ENCODE measurements at places on chromosomes 7 and 10. TPM values are rescaled to one million over a fixed set of nuclear protein-coding genes. Genes with fewer than 3 reads are reported as not detected.
A peak's percentile ranks its signal among the peaks of the same experiment; 100 is the strongest.

Gene FAM237B
- not detected for total RNA-seq

Gene DOCK1
- total RNA-seq, result 46.4 TPM

DNA sequence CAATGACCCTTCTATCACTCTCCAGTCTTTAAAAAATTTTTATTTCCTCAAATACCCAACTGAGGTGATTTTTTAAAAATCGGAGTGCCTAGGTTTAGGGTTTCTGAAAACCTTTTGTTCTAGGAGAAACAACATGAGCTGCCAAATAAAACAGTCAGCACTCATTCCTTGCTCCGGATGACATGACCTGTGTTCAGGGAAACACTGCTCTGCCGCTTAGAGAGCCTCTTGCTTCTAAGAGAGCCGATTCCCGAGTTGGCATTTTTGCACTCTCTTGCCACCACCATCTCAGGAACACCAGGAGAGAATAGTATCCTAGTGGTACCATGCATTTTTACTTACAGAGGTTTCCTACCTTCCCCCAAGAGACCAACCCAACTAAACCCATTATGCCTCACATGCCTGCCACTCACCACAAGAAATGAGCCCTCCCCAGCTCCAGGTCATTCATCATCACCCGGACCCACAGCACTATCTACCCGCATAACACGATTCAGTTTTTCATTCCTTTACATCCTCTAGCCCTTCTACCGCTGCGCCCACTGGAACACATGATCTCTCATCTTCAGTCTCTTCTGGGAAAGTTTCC is 365.4 kb downstream of the THSD7A start:
- no peak overlapping the region for H3K4me3 ChIP-seq
- no peaks in the 10 kb centered on the region for H3K4me1 ChIP-seq
- no peaks in the 10 kb centered on the region for H3K36me3 ChIP-seq

GRCh38 chr7:154720016-154720415 is 282.9 kb downstream of the PAXIP1 start:
- no peaks in the 10 kb centered on the region for H3K4me1 ChIP-seq
- H3K27me3 ChIP-seq, result no peaks in the 10 kb centered on the region
- no peak overlapping the region for H3K27ac ChIP-seq

DNA sequence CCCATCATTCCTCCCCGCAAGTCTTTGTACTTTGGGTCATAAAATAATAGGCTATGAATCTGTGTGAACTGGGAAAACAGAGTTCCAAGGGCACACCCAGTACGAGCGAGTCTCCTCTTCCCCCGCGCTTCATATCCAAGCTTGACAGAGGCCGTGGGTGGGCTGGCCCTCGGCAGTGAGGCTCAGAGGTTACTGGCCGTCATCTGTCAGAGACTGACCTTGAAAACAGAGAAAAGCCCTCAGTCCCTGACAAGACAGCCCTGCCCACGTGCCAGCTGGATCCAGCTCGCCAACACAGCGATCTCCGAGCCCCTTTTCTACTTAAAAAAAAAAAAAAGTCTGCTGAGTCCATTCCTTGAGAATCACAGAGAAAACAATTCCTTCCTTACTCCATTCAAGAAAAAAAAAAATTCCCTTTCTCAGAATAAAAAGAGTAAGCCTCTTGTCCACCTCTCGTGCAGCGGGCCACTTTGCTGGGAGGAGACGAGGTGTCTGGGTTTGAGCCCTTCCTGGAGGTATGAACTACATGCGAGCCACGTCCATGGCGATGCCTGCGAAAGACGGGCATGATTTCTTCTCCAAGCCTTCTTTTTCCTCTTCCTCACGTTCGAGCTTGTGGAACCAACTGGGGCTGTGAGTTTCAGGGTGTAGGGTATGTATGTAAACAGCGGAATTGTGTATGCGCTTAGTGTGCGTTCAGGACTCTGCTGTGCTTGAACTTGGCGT is 744 bp upstream of the BICC1 start:
- DNase-seq, result peak; percentile 50
- no peaks in the 10 kb centered on the region for H3K36me3 ChIP-seq
- H3K27me3 ChIP-seq, result no peaks in the 10 kb centered on the region
- H3K27ac ChIP-seq, result peak overlapping the region; percentile 35
- peak overlapping the region; percentile 25 for H3K4me3 ChIP-seq

Data from colonic mucosa (tissue), 4 donors.